ENCODE measurements at places on chromosomes 13 and 19. TPM values are rescaled to one million over a fixed set of nuclear protein-coding genes. Genes with fewer than 3 reads are reported as not detected.

DNA sequence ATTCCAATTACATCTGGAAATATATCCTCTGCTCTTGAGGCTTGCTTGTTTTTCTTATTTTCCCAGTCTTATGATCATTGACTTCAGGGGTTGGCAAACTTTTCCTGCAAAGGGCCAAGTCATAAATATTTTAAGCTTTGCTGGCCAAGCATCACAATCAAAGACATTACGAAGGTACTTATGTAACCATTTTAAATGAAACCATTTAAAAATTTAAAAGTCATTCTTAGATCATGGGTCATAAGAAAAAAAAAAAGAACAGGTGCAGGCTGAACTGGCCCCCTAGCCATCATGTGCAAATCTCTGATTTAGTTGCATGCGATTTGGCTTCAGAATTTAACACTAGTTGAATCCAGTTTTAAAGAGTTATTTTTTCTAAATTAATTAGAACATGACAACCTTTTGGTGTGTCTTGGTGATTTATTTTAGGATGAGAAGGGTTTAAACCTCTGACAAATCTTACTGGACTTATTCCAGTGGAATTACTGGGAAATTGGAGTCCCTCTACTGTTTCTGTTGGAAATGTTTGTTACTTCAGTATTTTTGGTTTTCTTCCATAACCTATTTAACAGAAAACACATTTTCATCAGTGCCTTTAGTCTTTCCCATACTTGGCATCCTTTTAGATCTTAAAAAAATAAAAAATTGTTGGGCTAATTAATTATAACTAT is 148.1 kb downstream of the NHLRC3 start:
- no peaks in the 10 kb centered on the region for H3K27me3 ChIP-seq
- no peak overlapping the region for H3K27ac ChIP-seq
- no peak for DNase-seq
- no peaks in the 10 kb centered on the region for H3K4me1 ChIP-seq
- H3K36me3 ChIP-seq, result no peaks in the 10 kb centered on the region

Gene MIR17HG
- total RNA-seq, result 7.7 TPM

- H3K27me3 ChIP-seq, result no peaks in the 10 kb centered on the region
- no peaks in the 10 kb centered on the region for H3K4me1 ChIP-seq
- no peak for DNase-seq
- H3K27ac ChIP-seq, result no peak overlapping the region
- H3K4me3 ChIP-seq, result no peak overlapping the region
Measured at GRCh38 chr13:24625331-24625731, 54.9 kb upstream of the ATP12A start.

- H3K4me3 ChIP-seq, result no peak overlapping the region
- no peaks in the 10 kb centered on the region for H3K36me3 ChIP-seq
- no peak overlapping the region for H3K27ac ChIP-seq
Measured at GRCh38 chr13:44927968-44928367, 61.3 kb downstream of the NUFIP1 start.

Gene SPATA13
- 18.2 TPM for total RNA-seq

Gene STAP2
- total RNA-seq, result 2.2 TPM

DNA sequence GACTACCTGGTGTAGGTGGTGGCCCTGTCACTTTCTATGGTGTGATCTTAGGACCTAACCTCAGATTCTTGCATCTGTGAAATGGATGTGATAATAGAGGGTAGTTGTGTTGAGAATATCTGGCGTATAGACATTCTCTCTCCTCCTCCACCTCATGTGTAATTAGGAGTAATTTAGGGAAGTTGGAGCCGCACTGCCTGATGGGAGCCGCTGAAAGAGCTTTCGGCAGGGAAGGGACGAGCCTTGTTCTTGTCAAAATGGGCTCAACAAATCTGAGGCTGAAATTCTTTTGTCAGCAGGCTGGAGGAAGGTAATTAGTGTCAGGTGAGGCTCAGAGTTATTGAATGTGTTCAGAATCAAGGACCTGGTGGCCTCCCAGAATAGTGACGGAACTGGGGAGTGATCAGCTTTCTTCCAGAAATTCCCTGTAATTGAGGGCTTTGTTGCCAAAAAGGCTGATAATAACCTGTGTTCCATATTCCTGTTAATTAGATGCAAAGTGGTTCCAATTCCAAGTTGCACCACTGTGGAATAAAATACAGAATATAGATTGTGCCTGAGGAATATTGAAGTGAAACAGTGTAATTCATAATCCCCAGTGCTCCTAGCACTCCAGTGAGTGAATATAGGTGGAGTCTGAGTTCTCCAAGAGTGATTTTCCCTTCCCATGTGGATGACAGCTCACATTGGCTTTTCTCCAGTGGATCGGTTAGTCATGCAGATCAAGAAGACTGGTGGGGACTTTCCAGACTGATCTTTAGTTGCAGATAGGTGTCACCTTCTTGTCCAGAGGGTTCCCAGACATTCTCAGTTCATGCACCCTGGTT is 47.5 kb downstream of the SPATA13 start:
- H3K4me1 ChIP-seq, result no peaks in the 10 kb centered on the region
- H3K4me3 ChIP-seq, result no peak overlapping the region
- no peaks in the 10 kb centered on the region for H3K27me3 ChIP-seq
- DNase-seq, result no peak
- no peak overlapping the region for H3K27ac ChIP-seq

DNA sequence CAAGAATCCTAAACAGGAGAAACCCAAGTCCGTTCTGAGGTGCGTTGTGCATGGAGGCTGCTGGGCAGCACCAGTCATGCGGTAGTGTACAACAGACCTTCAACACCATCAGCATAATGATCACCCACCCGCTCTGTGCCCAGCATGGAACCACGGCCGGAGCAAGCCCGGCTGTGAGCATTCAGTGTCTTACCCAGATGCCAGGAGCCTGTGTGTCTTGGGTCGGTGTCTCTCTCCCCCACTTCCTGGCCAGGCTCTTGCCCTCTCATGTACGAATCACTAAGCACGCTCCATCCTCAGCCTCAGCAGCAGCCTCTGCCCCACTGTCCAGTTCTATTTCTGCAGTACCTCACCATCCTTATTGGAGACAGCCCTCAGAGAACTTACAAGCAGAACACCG is 231.6 kb upstream of the IRS2 start:
- H3K36me3 ChIP-seq, result no peaks in the 10 kb centered on the region
- no peak overlapping the region for H3K27ac ChIP-seq
- no peak overlapping the region for H3K4me3 ChIP-seq
- peaks cover under 1% of the 10 kb centered on the region for H3K4me1 ChIP-seq

DNA sequence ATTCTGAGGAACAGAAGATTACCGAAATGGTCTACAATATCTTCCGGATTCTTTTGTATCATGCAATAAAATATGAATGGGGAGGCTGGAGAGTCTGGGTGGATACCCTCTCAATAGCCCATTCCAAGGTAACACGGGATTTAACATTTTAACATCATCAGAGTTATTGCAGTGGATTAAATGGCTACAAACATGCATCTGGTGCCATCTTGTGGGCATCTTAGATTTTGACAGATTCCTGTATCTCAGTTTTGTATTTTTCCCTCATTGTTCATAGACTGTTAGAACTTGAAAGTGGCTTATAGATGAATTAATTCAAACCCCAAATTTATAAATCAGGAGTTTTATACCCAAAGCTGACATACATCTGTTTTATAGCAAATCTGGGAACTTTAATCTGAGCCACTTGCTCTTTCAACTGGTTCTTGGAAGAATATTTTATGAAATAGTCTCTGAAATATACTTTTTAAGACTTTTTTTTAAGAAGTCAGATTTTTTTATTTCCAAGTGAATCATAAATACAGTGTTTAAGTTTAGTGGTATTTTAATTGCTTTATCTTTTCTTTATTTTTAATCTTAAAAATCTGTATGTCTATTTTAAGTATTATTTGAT is 215.2 kb downstream of the NBEA start:
- no peak for DNase-seq
- H3K4me1 ChIP-seq, result no peaks in the 10 kb centered on the region
- H3K27me3 ChIP-seq, result no peaks in the 10 kb centered on the region
- no peaks in the 10 kb centered on the region for H3K36me3 ChIP-seq
- no peak overlapping the region for H3K4me3 ChIP-seq

Gene EDNRB
- total RNA-seq, result 17.8 TPM

DNA sequence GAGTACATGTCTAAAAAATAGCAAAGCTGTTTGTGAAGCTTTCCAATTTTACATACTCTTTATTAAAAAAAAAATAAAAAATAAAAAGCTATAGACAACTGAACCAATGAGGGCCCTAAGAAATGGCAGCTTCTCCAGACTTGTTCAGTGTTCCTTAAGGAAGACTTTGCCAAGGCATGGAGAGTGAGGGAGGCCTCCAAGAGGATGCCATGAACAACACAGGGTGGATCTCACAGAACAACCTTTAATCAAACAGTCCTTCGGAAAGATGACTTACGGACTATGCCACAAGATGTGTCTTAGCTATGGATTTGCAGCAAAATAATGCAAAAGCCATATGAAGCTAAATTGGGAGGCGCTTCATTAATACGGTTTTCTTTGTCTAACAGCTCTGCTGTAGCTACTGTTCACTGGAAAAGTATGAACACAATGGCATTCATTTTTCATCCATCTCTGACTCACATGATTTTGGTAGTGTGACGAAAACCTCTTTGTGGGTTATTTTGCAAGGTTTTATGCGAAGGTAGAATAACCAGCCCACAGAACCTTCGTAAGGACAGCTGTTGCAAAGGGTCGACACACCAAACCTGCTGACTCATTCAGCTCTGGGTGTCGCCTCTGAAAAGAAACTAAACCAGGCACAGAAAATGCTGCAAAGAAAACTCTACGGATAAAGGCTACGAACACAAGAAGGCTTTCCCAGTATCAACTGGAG is 27.7 kb downstream of the EFNB2 start:
- no peak for DNase-seq
- peaks cover 15% of the 10 kb centered on the region for H3K4me1 ChIP-seq
- peak overlapping the region; percentile 54 for H3K4me3 ChIP-seq
- H3K36me3 ChIP-seq, result peaks cover 2% of the 10 kb centered on the region
- H3K27ac ChIP-seq, result peak overlapping the region; percentile 63

Gene RASAL3
- 10.9 TPM for total RNA-seq

All from aorta (tissue), 5 donors.